ENCODE measurements at places on chromosomes 12 and 14. TPM values are rescaled to one million over a fixed set of nuclear protein-coding genes. Genes with fewer than 3 reads are reported as not detected.

PTPRO gene
- total RNA-seq, result 2.6 TPM

RIMKLB gene
- 61.2 TPM for total RNA-seq

TAPBPL gene
- 8.3 TPM for total RNA-seq

- DNase-seq, result no peak
Measured at GRCh38 chr14:98941481-98941880, 330.5 kb downstream of the BCL11B start.

DNA sequence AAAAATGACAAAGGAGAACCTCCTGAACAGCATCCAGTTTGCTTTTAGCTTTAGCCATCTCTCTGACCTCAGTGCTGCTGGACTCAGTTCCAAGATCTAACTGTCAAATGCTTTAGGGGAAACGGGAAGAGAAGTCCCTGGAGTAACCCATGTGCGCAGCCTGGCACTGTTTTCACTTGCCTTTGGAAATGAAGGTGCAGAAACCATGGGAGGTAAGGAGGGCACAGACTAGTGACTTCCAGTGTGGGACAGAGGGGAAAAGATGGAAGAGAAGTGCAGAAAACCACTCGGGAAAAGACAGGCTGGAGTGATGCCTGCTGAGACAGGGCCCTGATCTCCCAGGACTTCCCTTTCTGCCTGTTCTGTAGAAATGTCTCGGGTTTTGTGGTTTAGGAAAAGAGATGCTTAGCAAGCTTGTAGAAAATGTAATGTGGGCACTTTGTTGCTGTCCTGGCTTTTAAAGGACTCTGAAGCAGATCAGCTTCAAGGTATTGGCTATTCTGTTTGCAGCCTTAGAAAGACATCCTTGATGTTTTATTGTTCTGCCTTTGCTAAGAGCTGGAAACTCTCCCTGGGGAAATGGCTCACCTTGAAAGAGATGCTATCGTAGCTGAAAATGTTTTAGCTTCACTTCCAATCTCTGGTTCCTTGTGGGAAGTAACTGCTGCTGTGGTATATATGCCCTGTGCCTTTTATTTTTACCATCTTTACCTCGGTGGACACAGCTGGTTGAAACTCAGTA, 124.6 kb upstream of the HIF1A start:
- DNase-seq, result no peak

- DNase-seq, result no peak
Measured at GRCh38 chr14:68675233-68675577, 117.7 kb downstream of the ZFP36L1 start.

GRCh38 chr12:26029736-26030022, 71.2 kb downstream of the RASSF8 start:
- DNase-seq, result no peak

DNA sequence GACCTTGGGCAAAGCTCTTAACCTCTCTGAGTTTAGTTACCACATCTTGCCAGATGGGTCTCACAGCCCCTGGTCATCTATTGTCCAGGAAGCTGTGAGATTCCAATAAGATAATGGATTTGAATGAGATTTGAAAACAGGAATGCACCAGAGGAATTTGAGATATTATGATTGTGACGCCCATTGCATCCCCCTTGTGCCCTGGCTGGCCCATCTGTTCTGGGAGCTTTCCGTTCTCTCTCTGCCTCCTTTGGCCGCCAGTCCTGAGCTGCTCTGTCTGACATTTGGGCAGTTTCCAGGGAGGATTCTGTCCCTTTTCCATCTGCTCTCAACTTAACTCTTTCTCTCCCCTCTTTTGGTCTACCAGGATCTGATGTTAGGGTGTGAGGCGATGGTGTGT, 24.6 kb downstream of the SRRM4 start:
- DNase-seq, result no peak

- DNase-seq, result no peak
Measured at GRCh38 chr12:68028647-68029046, 39.4 kb downstream of the IFNG-AS1 start.
